ENCODE measurements at places on chromosomes 2 and 18.

DNA sequence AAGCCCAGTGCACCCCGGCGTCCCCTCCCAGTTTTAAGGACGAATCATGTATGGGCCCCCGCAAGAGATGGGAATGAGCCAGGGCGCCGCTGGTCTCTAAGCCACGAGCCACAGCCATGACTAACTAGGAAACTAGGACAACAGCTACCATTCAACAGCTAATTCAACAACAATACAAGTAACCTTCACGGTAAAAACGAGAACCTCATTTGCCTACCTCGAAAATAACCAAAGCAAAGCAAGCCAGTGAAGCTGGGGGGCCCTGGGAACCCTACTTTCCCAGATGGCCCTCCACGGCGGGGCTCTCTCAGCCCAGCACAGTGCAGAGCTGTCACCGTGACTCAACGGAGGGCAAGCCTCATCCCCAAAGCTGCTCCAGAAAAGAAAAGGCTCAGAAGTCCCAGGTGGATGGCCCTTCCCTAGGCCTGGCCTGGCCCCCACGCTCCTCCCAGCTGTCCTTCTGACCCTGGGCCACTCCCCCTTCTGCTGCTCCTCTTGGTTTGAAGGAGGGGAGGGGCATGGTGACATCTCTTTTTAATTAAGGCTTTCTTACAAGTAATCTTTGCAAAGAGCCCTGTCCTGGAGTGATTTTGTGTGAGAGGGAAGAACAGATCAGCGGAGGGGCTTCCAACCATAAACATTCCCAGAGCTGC is 126.3 kb downstream of the HDAC4 start:
- no peak for DNase-seq

- no peak for DNase-seq
Observed at GRCh38 chr2:122157158-122157557, 401.7 kb downstream of the TSN start.

- DNase-seq, result no peak
Observed at GRCh38 chr2:37589298-37589697, 82.1 kb downstream of the CDC42EP3 start.

GRCh38 chr2:239263231-239263630 is 137.6 kb downstream of the HDAC4 start:
- DNase-seq, result no peak
